Left kidney (tissue), 8 donors: ENCODE measurements at places on chromosomes 7 and 10. TPM values are rescaled to one million over a fixed set of nuclear protein-coding genes. Genes with fewer than 3 reads are reported as not detected.

GRCh38 chr7:158479021-158479663 lies 108.5 kb downstream of the PTPRN2 start:
- no peak for DNase-seq

DNA sequence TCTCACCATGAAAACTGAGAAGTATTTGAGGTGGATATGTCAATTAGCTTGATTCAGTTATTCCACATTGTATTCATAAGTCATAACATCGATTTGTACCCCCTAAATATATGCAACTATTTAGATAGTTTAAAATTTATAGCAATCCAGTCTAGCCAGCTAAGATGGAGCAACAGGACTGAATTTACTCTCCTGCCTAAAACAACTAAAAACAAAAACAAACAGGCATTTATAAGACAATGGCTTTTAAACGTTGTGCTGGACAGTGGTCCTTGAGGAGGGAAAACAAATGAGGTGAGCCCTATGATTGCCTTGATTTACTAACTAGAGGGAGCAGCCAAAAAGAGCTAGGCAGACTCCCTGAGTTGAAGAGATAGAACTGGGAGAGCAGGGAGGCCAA lies 814 bp upstream of the GPAM start:
- DNase-seq = no peak

The AKR1C1 gene
- 15.3 TPM for polyA plus RNA-seq

DNA sequence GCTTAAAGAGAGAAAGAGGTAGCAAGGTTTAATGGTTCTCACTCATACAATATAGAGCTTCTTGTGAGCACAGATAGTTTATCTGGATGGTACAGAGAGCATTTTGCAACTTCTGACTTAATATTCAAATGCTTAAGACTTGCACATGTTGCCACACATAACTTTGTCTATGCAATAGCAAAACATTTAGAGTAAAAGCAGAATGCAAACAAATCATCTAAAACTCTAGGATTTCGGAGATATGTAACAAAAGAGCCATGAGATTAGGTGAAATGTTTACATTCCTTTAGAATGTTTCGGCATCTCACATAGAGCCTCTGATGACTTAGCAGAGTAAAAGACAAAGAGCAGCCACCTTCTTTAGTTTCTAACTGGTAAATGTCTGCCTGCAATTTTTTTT lies 717.1 kb upstream of the LRRN3 start:
- DNase-seq = no peak

The NPTX2 gene
- polyA plus RNA-seq = 3.7 TPM

GRCh38 chr10:8037199-8037801 lies 17.2 kb upstream of the GATA3 start:
- DNase-seq = peak; percentile 7

GRCh38 chr10:7610651-7611389 lies 55.9 kb downstream of the ITIH5 start:
- no peak for DNase-seq

The PDE6C gene
- 2.2 TPM for polyA plus RNA-seq

GRCh38 chr7:3102159-3102558 lies 58.5 kb upstream of the CARD11 start:
- DNase-seq = no peak

- no peak for DNase-seq
Observed at GRCh38 chr10:49282879-49283341, 16.1 kb upstream of the C10orf71 start.

- no peak for DNase-seq
Observed at GRCh38 chr7:44965441-44965903, 13.3 kb downstream of the MYO1G start.

- DNase-seq = peak; percentile 34
Observed at GRCh38 chr7:148503900-148504487, 86.6 kb upstream of the C7orf33 start.

The SSC4D gene
- 4.3 TPM for polyA plus RNA-seq

The AS3MT gene
- 21.8 TPM for polyA plus RNA-seq

The PTPRN2 gene
- 5.7 TPM for polyA plus RNA-seq

The SEMA3E gene
- 1.3 TPM for polyA plus RNA-seq

The MMP21 gene
- 0.30 TPM for polyA plus RNA-seq

DNA sequence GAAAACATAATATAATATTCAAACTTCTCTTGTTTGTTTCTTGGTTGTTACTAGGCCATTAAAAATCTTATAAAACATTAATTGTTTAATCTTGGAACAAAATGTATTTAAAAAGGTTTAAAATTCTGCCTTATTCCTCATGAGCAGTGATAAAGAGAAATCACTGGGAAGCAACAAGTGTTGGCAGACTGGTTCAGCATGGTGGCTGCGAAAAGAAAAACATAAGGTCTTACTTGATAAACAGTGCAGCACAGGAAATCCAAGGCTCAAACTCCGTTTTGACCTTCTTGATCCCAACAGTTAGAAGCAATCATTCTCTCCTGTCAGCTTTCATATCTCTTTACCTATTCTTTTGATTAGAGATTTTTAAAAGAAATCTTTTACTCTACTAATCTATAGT lies 530.8 kb downstream of the CNTNAP2 start:
- no peak for DNase-seq

DNA sequence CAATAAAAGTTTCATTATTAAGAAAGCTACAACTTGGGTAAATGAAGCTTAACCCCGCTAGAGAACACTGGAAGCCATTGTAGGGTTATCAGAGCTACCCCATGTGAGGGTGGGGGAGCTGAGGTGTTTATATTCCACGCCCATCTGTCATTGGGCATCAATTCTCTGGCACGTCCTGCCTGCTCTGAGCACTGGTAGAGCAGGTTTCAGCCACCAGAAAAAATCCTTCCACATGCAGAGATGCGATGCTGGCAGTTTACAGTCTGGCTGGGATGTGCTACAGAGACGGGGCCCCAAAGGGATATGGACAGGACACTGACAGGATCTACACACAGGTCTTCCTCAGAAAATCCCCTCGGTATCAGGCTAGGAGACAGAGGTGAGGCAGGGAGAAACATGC lies 15.9 kb upstream of the RAPGEF5 start:
- DNase-seq = no peak

DNA sequence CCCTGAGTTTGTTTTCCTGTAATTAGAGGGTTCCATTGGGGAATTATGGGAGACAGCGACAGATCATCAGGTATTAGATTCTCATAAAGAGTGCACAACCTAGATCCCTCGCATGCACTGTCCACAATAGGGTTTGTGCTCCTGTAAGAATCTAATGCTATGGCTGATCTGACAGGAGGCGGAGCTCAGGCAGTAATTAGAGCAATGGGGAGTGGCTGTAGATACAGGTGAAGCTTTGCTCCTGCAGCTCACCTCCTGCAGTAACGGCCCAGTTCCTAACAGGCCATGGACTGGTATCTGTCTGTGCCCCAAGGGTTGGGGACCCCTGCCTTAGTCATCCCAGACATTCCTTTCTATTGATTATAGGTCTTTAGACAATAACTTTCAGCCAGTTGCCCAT lies 894 bp upstream of the ZSCAN21 start:
- DNase-seq = no peak
